Large intestine (tissue), 12 donors: ENCODE measurements at places on chromosomes 12 and 14. TPM values are rescaled to one million over a fixed set of nuclear protein-coding genes. Genes with fewer than 3 reads are reported as not detected.
A peak's percentile ranks its signal among the peaks of the same experiment; 100 is the strongest.

CLEC4C gene
- 0.07 TPM for polyA plus RNA-seq

PRKAG1 gene
- polyA plus RNA-seq = 66.8 TPM

ZBTB39 gene
- polyA plus RNA-seq = 6.9 TPM

GZMB gene
- 1.3 TPM for polyA plus RNA-seq

RNASE7 gene
- polyA plus RNA-seq = 0.09 TPM

ENDOU gene
- polyA plus RNA-seq = 1.8 TPM

SLC2A3 gene
- polyA plus RNA-seq = 26.7 TPM

SLC25A21 gene
- 0.58 TPM for polyA plus RNA-seq

DNA sequence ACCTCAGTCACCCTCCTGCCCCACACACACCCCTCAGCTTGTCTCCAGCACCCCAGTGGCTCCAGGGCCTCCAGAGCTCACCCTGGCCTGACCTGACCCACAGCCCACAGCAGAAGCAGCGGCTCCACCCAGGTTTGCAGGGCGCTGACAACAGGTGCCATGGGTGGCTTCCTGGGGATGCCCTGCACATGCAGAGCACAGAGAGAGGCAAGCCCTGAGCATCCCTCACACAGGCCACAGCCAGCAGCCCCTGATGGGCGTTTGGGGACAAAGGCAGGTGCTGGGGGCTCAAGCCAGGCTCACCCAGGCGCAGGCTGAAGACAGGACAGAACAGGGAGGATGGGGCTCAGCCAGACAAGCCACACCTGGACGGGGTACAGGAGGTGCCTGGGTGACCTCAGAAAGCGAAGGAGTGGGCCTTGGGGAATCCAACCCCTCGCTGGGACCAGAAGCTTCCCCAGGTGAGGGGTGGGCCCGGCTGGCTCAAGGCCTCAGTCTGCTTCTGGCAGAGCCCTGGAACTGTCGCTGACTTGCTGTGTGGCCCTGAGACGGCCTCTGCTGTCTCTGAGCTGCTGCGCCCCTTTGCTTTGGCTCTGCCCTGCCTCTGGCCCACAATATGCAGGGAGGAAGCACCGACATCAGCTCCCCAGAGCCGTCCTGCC is 10.6 kb downstream of the ARL6IP4 start:
- DNase-seq = no peak

DNA sequence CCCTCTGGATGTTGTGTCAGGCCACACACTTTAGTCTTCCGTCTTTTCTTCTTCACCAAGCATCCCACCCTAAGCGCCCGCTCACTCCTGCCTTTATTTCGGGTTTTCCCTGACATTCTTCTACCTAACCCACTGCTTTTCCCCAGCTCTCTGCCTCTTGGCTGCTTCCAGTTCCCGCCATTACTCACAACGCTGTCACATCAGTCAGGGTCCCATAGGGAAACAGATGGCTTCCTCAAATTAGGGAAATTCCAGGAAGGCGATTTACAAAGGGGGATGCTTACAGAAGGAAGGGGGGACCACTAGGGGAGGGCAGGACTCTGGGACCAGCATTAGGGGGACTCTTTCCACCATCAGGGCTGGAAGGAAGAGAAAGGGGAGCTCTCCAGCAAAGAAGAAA is 9.2 kb upstream of the PPP1R13B start:
- DNase-seq = no peak

GRCh38 chr14:101184572-101184971 is 281.1 kb upstream of the RTL1 start:
- no peak for DNase-seq

DNA sequence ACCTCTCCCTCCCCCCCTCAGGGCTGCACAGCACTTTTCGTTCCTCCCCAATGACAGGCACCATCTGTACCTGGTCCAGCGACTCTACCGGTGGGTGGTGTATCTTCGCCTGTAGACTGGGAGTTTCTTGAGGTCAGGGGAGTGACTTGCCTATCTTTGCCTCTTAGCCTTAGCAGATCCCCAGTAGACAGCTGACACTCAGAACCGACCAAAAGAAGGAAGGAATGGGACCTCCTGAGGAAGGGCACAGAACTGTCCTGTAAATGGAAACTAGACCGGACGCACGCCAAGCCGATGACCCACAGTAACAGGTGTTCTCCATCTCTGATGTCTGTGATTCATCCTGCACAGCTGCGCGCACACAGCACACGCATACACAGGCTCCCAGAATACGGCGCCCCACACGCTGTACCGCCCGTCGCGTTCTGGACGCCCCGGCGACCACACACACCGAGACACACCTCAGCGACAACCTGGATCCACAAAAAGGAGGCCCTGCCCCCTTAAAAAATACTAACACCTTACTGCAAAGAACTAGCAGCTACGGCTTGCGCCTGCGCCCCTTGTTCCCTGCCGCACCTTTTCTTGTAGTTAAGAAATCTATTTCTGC is 673 bp upstream of the TTC9 start:
- no peak for DNase-seq

GRCh38 chr14:105026033-105026785 is 5.3 kb upstream of the CDCA4 start:
- no peak for DNase-seq

DNA sequence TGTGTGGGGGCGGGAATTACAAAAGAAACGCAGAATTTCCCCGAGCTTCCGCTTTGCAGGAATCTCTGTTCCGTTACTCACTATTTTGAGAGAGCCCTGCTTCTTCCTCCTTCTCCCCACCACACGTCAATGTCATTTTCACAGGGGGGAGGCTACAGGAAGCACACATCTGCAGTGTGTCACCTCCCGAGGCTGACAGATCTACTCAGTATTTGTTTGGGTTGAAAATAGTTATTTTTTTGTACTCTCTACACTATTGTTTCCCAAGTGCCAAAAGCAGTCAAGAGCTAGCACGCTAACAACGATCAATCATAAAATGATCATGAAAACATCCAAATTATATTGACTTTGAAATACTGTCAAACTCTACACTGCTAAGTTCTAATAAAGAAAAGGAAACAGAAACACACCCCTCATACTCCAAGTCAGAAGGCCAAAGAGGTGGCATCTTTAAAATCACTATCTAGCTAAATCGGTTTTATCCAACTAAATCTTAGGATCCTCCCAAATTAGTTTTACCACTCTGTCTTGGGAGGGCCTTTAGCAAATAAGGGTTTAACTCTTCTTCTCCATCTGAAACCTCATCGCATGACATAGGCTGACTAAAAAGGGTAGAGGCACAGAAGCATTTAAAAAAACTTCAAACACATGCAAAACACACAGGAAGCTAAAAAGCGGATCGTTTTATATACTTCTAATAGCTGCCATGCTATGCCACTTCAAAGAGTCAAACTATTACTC is 51.8 kb downstream of the FOXN3 start:
- DNase-seq = no peak

GRCh38 chr14:75426332-75427125 is 1.3 kb upstream of the JDP2 start:
- DNase-seq = no peak

GRCh38 chr12:80707126-80707829 is at the start of gene MYF6:
MYF6 (plus strand) TSS chr12:80707634; CDS start chr12:80707720, 86 bp downstream.
- no peak for DNase-seq

GRCh38 chr12:111573476-111573875 is 25.6 kb downstream of the ATXN2 start:
- no peak for DNase-seq

GRCh38 chr12:5348491-5348890 is 83.4 kb upstream of the NTF3 start:
- DNase-seq = peak; percentile 48

DNA sequence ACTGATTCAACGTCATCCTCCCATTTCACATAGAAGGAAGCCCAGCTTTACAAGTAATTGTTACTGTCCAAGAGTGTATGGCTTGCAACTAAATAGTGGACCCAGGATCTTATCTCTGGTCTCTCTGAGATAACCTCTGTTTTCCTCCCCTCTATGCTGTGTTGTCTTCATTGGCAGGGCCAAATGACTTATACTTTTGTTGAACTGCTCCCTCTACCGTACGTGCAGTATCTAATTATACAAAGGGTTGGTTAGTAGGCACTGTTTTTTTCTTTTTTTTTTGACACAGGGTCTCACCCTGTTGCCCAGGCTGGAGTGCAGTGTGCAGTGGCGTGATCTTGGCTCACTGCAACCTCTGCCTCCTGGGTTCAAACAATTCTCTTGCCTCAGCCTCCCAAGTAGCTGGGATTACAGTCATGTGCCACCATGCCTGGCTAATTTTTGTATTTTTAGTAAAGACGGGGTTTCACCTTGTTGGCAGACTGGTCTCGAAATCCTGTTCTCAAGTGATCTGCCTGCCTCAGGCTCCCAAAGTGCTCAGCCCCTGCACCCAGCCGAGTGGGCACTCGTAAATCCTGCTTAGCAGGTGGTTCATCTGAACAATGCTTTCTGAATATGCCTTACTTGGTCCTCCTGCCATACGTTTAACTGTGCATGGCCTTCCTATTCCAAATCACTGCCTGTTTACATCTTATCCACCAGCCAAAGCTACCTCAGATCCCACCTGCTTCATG is 162.1 kb downstream of the ADCK1 start:
- no peak for DNase-seq

DNA sequence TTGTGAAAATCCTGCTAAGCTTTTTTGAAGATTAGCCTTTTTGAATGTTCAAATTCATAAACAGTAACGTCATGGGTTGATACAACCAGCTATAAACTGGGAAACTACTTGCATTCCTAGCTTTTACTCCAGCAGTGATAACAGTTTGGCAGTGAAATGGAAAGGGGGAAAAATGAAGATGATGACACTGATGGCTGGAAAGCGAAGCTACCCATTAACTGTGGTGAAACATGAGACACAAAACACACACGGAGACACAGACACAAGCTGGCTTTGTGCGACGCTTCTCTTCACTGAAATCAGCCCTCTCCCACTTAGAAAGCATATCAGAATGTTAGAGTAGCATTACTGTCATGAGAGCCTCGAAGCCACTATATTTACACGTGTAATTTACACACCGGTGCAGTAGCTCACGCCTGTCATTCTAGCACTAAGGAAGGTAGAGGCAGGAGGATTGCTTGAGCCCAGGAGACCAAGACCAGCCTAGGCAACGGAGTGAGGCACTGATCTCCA is 15.7 kb downstream of the VPS37B start:
- DNase-seq = no peak

DNA sequence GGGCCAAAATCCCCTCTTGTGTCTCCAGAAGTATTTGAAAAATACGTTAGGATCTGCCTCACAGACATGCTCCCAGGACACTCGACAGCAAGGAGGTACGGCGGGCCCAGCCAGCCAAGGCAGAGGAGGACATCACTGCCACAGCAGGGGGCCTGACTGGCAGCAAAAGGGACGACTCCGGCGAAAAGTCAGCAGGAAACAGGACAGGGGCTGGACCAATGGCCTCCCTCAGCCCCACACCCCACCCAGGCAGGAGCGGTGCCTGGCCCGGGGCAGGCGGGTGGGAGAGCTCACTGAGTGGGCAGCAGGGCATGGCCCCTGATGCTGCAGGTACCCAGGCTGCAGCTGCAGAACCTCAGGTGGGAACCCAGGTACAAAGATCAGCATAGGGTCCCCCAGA is 17.8 kb downstream of the BRF1 start:
- DNase-seq = no peak

DNA sequence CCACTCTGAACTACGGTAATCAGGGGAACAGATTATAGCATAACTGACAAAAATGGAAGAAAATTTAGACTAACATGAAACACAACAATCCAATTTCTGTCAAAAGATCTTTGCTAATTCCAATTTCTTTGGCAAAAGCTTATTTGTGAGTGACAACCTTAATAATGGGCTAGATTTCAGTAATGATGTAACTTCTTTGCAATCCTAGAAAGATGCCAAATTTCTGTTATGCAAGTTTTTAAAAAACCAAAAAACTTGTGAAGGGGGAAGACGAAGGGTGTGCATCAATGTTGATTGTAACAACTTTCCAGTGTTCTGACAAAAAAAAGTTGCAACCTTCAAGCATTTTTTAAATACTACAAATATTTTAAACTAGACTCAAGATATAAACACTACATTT is 59.9 kb downstream of the DICER1 start:
- no peak for DNase-seq

- no peak for DNase-seq
Observed at GRCh38 chr12:116172224-116172849, 105.2 kb downstream of the MED13L start.

GRCh38 chr12:20047901-20048300 is 320.4 kb upstream of the PDE3A start:
- DNase-seq = no peak

- DNase-seq = no peak
Observed at GRCh38 chr14:44847526-44848309, 114.0 kb downstream of the KLHL28 start.

GRCh38 chr12:62916632-62917425 is 18.1 kb downstream of the PPM1H start:
- no peak for DNase-seq
